ENCODE measurements at places on chromosomes 11 and 22. TPM values are rescaled to one million over a fixed set of nuclear protein-coding genes. Genes with fewer than 3 reads are reported as not detected.

DNA sequence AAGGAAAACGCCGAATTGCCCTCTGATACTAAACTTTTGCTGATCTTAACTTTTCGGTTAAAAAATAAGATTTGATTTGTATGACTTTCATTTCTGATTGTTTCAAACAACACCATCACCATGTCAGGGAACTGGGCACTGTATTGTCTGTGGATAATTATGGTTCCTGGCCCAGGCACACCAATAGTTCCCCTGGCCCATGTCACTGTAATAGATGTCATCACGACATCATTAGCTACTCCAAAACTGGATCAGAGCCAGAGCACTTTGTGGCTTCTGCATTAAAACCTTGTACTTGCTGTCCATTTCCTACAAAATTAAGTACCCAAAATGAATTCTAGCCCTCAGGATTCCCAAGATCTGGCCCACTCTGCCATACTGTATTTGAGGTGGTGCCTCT is 119.5 kb upstream of the NARS2 start:
- no peak for DNase-seq
- no peaks in the 10 kb centered on the region for H3K36me3 ChIP-seq
- no peak overlapping the region for H3K4me3 ChIP-seq
- no peaks in the 10 kb centered on the region for H3K4me1 ChIP-seq
- no peak overlapping the region for H3K27ac ChIP-seq

DNA sequence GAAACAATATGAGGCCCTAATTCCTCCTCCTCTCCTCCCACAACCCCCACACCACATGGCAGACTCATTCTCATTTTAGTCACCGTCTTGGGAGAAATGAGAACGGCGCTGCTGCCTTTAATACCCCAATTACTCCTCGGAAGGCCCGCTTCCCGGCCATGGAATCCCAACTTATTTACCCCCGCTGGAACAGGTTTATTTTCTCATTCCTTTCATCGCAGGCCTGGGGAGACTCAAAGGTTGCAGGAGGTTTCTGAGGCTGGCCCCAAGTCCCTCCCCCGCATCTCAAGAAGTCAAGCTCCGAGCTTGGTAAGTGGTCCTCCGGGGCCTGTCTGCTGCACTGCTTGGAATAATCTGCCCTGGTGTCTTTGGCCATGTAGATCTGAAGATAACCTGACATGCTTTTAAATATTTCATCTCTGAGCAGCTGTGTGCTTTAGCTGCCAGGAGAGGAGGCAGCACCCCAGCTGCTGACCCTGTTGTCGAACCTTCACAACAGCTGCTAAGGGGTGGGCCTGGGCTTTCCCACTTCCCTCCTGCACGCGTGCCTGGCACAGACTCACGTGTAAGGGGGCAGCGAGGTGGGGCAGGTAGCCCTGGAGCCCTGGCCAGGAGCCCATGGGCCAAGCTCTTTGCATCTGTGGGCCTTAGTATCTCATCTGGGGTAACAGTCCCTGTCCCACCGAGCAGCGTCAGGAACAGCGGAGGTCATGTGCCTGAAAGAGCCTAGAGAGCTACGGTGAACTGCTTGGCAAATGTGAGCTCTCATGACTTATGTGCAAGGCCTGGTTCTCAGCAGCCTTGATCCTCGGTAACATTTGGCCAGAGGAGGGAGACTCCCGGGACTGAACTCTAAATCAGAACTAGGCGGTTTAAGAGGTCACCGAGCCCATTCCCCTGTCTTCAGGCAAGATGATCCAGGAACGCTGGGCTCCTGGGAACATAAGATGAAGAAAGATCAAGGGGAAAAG is 164.6 kb downstream of the ST3GAL4 start:
- H3K27me3 ChIP-seq: no peaks in the 10 kb centered on the region
- DNase-seq: no peak
- H3K27ac ChIP-seq: no peak overlapping the region
- H3K4me3 ChIP-seq: no peak overlapping the region

The SMIM35 gene
- total RNA-seq: 4.0 TPM

DNA sequence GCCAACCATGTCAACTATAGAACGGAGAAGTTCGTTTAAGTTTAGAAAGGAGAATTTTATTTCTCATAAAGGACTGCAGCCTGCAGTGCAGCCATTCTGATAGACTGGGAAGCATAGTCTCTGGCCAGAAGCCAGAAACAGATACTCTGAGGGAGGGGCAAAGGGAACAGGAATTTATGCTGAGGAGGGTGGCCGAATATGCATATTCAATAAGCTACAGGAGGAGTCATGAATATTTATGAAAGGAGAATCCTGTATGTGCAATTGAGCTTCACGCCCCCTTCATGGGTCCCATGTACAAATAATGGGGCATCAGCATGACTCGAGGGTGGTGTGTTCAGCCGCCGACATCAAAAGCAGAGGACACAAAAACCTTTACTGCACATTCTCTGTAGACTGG is 199.9 kb downstream of the CWF19L2 start:
- no peak overlapping the region for H3K27ac ChIP-seq
- H3K27me3 ChIP-seq: peaks cover 2% of the 10 kb centered on the region
- no peak overlapping the region for H3K4me3 ChIP-seq
- no peaks in the 10 kb centered on the region for H3K4me1 ChIP-seq

The MMP7 gene
- not detected for total RNA-seq

- H3K36me3 ChIP-seq: no peaks in the 10 kb centered on the region
- no peak overlapping the region for H3K27ac ChIP-seq
- no peak for DNase-seq
Observed at GRCh38 chr11:1669546-1670218, 27.3 kb upstream of the KRTAP5-6 start.

GRCh38 chr11:134714021-134714656 is 302.1 kb upstream of the B3GAT1 start:
- no peak overlapping the region for H3K4me3 ChIP-seq
- no peaks in the 10 kb centered on the region for H3K36me3 ChIP-seq
- H3K4me1 ChIP-seq: no peaks in the 10 kb centered on the region

DNA sequence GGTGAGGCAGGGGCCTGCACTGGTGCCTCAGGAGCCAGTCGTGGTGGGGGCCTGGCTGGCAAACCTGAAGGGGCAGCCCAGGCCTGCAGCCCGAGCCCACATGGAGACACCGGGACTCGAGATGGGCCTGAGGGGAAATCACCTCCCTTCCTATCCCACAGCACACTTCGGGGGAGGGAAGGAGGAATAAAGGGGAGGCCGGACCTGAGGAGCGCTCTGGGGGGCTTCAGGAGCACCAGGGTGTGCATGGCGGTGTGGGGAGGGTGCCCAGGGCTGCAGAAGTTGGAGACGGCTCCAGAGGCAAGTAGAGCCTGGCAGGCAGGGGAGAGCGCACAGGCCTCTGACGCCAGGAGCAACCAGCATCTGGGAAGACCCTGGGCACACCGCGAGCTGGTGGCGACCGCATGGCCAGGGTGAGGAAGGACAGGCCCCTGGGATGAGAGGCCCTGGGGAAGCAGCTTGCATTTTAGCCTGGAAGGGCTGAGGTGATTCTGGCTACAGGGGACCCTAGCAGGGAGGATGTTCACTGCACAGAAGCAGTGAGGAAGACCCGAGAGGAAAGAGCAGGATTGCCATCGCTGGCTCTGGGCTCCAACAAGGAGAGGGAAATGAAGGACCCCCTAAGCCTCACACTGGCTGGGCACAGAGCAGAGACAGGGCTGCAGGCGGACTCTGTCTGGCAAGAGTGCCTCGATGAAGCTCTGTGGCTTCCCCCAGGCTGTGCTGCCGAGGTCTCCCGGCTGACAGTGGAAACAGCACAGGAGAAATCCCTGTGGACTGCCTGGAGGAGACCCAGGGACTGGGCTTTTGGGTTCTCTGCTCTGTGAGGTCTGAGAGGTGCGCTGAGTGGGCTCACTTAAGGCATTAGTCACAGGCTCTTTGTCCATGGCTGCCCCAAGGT is 457.7 kb downstream of the BRD1 start:
- no peaks in the 10 kb centered on the region for H3K36me3 ChIP-seq
- peak; percentile 32 for DNase-seq
- no peaks in the 10 kb centered on the region for H3K4me1 ChIP-seq

DNA sequence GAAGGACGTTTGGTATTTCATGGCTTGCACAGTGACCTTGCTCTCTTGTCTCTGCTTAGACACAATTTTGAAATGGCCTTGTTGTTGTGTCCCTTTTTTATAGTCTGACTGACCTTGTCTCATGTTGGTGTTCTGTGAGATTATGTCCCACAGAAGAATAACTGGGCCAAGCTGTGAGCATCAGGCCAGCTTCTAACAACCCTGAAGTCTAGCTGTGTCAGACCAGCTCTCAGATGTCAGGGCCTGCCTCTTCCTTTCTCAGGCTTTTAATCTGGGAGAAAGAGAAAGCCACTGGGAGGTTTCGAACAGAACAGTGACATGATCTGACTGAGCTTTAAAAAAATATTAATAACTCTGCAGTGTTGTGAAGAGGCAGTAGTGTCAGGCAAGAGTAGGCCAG is 2.0 kb upstream of the UEVLD start:
- DNase-seq: no peak
- peak overlapping the region; percentile 45 for H3K27ac ChIP-seq
- peaks cover 3% of the 10 kb centered on the region for H3K4me1 ChIP-seq

The TYR gene
- not detected for total RNA-seq

DNA sequence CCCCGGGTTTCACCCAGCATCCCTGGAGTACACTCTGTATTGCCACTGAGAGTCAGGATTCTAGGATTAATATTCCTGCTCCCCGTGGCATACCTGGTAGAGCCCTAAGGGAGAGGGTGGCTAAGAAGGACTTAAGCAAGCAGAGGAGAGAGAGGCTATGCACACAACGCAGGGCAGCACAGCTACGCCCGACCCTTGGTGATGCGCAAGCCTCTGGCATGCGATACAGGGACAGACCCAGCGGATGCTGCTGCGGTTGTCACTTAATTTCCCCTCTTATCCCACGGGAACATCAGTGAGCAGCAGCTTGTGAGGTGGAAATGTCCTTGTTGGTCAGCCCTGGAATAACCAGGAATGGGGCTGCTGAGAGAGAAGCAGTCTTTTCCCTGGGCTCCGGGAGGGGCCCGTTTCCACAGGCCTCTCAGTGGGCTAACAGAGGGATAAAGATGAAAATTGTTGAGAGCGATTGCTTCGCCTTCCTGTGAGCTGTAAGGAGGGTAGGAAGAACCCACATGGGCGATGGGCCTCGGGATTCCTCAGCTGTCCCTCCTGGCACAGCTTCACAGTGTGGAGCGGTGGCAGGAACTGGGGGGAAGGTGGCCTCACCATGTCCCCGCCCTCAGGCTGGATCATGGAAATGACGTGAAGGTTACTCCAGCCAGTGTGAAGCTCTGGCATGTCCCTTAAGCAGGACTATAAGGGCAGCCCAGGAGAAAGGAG is 48.4 kb upstream of the RAB1B start:
- H3K27me3 ChIP-seq: no peaks in the 10 kb centered on the region
- H3K36me3 ChIP-seq: peaks cover 6% of the 10 kb centered on the region
- DNase-seq: no peak
- H3K4me3 ChIP-seq: no peak overlapping the region
- no peak overlapping the region for H3K27ac ChIP-seq

- H3K4me1 ChIP-seq: no peaks in the 10 kb centered on the region
- DNase-seq: no peak
- no peaks in the 10 kb centered on the region for H3K27me3 ChIP-seq
- no peak overlapping the region for H3K27ac ChIP-seq
- H3K36me3 ChIP-seq: no peaks in the 10 kb centered on the region
- no peak overlapping the region for H3K4me3 ChIP-seq
Observed at GRCh38 chr22:21922370-21923162, 30.1 kb downstream of the PPM1F start.

GRCh38 chr11:2768471-2769408 is 68.9 kb upstream of the KCNQ1OT1 start:
- H3K4me3 ChIP-seq: no peak overlapping the region
- H3K27ac ChIP-seq: no peak overlapping the region
- no peaks in the 10 kb centered on the region for H3K36me3 ChIP-seq

DNA sequence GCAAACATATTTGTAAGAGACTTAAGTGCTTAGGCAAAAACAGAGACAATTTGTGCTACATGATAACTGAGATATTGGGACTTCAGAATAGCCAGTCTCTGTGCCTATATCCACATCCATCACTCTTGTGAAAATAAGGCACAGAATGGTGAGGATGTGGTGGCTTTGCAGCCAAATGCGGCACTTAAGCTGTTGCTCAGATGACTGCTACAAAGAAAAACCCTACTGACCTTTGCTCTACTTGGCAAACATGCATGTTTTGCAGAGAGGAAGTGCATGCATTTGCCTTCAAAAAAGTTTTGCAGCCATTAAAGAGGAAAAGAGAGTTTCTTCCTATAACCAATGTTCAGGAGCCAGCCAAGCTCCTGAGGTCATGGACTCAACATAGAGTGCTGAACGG is 675.0 kb upstream of the KIRREL3 start:
- no peak overlapping the region for H3K27ac ChIP-seq
- no peak overlapping the region for H3K4me3 ChIP-seq
- no peaks in the 10 kb centered on the region for H3K27me3 ChIP-seq
- no peaks in the 10 kb centered on the region for H3K36me3 ChIP-seq
- DNase-seq: no peak
- H3K4me1 ChIP-seq: no peaks in the 10 kb centered on the region

GRCh38 chr11:125517116-125517770 is 21.2 kb upstream of the FEZ1 start:
- no peak overlapping the region for H3K4me3 ChIP-seq
- peaks cover 7% of the 10 kb centered on the region for H3K36me3 ChIP-seq
- no peak for DNase-seq
- no peaks in the 10 kb centered on the region for H3K27me3 ChIP-seq
- no peak overlapping the region for H3K27ac ChIP-seq
- peaks cover 43% of the 10 kb centered on the region for H3K4me1 ChIP-seq

All from activated CD8-positive, alpha-beta memory T cell treated with anti-CD3 and anti-CD28 coated beads, Interleukin-2, amount 10 ng/mL, durations not matched to agents 7 days and 5 days (primary cell).